Foreskin melanocyte (primary cell): ENCODE measurements at places on chromosomes 11 and 22.

DNA sequence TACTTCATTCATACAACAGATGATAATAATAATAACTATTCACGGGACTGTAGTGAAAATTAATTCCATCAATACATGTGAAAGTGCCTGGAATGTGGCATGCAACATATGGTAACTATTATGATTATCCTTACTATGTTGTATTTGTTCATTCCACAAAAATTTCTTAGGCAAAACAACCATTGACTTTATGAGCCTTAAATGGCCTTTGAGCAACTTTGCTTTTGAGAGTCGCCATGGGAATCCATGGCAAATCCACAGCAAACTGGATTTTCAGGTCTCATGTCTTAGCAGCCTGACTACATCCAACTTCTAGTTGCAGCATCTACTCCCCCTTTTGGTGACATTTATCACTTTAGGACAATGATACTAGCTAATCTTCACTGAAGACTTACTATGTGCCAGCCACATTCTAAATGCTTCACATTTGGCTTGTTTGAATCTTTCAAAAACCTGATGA, 56.8 kb downstream of the SLC1A2 start:
- DNase-seq, result no peak

DNA sequence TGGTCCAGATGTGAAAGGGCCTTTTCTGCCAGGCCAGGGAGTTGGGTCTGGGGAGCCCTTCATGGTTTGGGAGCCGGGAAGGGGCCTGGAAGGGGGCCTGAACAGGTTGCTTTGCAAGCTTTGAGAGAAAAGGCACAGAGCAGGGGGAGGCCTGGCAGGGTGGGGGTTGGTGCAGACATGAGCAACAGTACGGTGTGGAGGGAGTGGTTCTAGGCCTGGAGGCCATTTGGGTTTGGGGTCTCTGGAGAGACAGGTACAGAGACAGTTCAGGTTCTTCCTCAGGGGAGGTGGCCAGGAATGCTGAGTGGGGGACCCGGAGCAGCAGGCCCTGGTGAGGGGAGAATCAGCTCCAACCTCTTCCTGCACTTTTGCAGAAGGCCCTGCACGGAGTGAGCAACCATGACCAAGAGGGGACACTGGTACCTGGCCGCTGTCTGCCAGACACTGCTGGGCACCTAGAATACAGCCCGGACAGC, 1.4 kb downstream of the KDELR3 start:
- no peak for DNase-seq

DNA sequence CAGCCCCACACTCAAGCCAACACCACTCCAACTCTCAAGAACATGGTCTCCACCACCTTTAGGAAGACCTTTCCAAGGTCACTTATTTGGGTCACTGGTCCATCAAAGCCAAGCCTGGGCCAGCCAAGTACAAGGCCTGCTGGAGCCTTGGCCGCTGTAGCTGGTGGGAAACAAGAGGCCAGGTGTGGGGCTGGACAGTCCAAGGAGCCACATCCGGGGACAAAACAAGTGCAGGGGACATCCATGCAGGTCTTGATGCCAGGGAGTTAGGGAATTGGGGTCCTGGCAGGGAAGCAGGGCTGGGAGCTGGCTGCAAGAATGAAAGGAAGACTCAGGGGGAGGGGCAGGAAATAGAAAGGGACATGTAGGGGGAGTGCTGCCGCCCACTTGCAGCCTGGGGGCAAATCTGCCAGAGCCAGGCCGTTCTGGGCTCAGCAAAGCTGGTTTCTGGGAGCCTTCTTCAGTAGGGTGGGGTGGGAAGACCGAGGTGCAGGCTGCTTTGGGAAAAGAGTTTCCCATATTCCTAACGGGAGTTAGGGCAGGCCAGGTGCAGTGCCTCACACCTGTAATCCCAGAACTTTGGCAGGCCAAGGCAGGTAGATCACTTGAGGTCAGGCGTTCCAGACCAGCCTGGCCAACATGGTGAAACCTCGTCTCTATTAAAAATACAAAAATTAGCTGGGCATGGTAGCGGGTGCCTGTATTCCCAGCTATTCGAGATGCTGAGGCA, 69.5 kb upstream of the ATXN10 start:
- DNase-seq, result no peak

DNA sequence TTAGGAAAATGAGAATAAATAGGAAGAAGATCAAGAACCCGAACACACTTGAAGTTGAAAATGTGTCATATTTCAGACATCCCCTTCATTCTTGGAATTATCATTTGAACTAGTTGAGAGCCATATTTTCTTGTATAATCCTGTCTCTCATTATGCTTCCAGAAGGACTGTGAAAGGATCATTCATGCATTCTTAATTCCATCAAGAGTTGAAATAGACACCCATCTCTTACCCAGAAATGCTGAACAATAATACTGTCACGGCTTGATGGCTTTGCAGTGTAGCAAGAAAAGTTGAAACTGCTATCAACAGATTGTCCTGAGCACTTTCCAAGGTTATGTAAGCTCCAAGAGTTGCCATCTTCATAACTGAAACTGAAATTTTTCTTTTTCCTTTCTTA, 79.7 kb downstream of the ARHGAP42 start:
- no peak for DNase-seq

DNA sequence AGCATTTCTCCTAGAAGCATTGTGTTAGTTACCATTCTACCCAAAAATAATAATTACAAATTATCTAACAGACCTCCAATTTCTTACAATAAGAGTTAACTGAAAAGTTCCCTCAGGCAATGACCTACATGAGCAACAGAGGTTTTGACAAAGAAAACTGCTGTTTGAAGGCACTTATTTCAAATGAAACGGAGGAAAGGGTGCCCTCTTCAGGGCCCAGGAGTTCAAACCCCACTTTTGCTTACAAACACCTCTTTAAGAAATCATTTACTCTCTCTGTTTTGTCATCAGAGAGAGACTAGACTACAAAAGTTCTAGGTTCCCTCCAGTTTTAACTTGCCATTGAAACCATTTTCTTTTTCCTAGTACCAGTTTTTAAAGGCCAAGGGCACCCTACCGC, 56.7 kb downstream of the AMBRA1 start:
- DNase-seq, result peak; percentile 65

GRCh38 chr22:31728857-31729256, 21.1 kb downstream of the PRR14L start:
- DNase-seq, result peak; percentile 89

GRCh38 chr11:69501891-69502860, 20.7 kb downstream of the LINC01488 start:
- no peak for DNase-seq

DNA sequence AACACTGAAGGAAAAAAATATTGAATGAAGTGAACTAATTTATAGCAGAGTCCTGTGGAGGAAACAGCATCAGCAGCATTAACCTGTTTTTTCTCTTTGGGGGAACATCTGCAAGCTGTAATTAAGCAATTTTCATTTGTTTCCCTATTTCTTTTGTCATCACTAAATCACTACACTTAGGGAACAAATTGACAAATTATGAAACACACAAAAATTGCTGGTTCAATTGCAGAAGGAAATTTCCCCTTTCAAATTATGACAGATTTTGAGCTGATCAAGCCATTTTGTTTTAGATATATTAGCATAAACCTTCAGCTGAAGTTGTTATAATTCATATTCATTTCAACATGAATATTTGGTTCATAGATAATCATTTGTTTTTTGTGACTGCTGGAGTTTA, 22.2 kb upstream of the RAG2 start:
- no peak for DNase-seq

DNA sequence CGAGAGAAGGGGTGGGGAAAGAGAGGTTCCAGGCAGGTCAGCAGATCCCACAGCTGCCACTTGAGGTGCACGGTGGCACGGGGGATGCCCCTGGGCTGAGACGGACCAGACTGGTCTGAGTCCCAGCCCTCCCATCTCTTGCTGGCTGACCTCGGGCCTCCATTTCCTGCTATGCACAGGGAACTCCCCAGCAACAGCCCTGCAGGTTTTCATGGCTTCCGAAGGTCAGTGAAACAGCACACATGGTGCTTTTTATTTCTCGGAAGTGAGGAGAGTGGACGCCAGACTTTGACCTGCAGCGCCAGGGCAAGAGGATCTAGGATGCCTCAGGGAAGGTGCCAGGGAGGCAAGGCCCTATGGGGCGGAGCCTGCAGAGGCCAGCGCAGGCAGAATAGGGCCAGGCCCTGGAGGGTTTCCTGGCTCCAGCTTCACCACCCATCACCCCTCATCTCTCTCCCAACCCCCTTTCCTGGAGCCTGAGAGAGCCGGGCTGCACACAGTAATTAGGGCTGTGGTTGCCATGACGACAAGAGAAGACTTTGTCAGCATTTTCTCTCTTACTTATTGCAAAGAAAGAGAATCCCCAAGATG, 29.5 kb downstream of the SLC22A12 start:
- DNase-seq, result no peak

DNA sequence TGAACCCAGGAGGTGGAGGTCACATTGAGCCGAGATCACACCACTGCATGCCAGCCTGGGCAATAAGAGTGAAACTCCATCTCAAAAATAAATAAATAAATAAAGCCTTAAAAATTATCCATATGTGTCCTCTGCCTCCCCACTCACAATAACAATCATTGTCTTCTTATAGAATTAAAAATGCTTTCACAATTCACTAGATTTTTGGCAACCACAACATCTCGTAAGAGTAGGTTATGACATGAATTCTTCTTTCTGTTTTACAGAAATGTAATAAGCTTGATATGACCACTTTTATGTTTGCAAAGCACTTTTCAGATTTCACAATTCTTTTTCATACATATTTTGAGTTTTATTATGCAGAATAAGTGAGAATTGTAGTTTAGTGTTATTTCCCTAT, 54.5 kb upstream of the HSPA8 start:
- DNase-seq, result peak; percentile 57

- DNase-seq, result no peak
Observed at GRCh38 chr11:46383974-46384701, 2.7 kb downstream of the MDK start.

DNA sequence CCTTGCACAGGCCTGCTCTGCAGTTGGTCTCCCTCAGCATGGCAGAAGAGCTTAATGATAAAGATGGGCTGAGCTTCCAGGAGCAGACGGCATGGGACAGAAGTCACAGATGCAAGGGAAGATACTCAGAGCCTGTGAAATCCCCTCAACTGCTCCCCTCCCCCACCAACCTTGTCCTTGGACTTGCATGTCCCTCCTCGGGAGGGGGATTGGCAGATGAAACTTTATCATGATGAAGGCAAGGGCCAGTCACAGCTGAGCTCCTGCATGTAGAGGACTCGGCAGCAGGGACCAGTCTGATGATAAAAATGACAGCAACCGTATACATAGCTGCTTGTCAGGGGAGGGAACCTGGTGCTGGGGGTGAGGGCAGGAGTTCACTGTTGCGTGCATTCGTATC, 6.8 kb upstream of the SLC22A8 start:
- DNase-seq, result no peak

DNA sequence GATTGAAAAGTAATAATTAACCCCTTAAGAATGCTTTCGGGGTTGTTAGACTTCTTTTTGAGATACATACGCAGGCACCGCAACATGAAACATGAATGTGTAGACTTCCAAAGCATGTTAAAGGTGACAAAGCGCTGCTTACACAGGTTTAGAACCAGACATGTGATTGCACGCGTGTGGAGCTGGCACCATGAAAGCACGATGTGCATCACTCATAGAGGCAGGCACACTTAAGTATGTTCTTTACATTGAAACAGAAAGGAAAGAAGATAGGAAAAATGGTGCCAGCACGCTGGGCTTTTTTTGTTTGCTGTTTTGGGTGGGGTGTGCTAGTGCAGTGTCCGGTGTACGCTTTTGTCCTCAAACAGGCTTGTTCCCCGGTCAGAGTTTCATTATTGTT, 83.6 kb upstream of the PPARA start:
- DNase-seq, result no peak

GRCh38 chr22:50272044-50272802, 2.0 kb upstream of the MAPK11 start:
- no peak for DNase-seq

GRCh38 chr11:3856856-3857553, 1.5 kb downstream of the STIM1 start:
- DNase-seq, result no peak

- DNase-seq, result no peak
Observed at GRCh38 chr22:31681349-31682345, 19.6 kb upstream of the PISD start.

DNA sequence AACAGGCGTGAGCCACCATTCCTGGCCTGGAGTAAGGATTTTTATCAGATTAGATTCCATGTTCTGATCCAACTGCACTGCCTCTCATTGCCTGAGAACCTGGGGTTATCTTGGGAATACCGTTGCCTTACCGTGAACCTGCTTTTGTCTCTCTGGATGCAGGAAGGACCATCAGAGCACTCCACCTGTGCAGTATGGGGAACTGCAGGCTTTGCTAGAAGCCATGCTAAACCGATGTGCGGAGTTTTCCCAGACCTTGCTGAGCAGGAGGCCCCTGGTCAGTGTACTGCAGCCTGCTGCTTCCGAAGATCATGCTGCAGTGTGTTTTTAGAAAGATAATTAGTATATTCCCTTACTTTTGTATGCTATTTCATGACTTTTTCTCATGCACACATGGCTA, 43.6 kb downstream of the MEI1 start:
- DNase-seq, result no peak

GRCh38 chr11:43497144-43497543, 138.4 kb downstream of the TTC17 start:
- DNase-seq, result no peak

GRCh38 chr11:122322329-122322728, 206.3 kb upstream of the BLID start:
- no peak for DNase-seq

DNA sequence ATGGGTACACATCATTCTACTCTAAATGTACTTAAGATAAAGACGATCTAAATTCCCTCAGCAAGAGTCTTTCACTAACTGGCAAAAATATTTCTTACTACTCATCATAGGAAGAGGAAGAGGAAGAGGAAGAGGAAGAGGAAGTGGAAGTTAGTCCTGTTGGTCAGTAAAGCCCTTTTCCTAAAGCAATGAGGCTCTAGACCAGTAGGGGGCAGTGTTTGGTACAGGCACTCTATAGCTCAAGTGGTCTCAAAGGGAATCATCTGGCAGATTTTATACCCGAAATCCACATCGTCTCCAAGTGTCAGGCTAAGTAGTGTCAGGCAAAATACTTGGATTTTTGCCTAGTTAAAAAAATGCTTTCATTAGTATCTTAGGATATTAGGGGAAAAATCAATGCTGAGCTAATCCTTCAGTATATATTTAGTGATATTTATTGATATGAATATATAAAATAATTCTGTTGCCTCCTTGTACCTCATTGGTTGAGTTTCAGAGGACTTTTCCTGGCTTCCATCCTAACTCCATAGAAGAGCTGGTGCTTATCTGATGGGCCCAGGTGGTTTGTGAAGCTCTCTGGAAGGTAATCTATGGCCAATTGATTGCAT, 7.7 kb downstream of the BLID start:
- DNase-seq, result peak; percentile 54

DNA sequence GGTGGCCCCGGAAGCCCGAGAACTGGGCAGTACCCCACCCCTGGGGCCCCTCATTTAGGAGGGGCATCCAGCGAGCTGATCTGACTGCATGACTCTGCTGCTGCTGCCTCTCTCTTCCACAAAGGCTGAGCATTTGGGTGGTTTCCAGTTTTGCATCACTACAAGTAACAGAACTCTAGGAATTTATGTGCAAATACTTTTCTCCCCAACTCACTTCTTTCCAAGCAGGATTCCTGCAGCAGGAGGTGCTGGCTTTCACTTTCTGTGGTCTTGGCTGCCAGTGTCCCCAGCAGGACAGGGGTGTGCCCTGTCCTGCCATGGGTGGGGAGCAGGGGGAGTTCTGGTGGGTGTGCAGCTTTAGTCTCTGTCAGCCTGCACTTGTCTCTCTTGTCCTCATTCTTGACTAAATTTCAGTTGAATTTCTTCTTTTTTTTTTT, 21.2 kb downstream of the UPB1 start:
- no peak for DNase-seq

GRCh38 chr11:99534812-99535211, 514.1 kb downstream of the CNTN5 start:
- no peak for DNase-seq

- no peak for DNase-seq
Observed at GRCh38 chr11:57338142-57338541, at the start of gene P2RX3. Gene P2RX3, plus strand, starts transcription at chr11:57338352. Its CDS starts 199 bp downstream, at chr11:57338551.
